ENCODE measurements at places on chromosomes 5 and 9. TPM values are rescaled to one million over a fixed set of nuclear protein-coding genes. Genes with fewer than 3 reads are reported as not detected.

SMIM33 gene
- not detected for total RNA-seq

ARL14EPL gene
- not detected for total RNA-seq

TTC16 gene
- total RNA-seq = not detected

PDZD2 gene
- total RNA-seq = 19.8 TPM

MZB1 gene
- total RNA-seq = 1.6 TPM

ZNG1E gene
- total RNA-seq = 32.1 TPM

ARHGEF28 gene
- total RNA-seq = 1.3 TPM

OR1Q1 gene
- not detected for total RNA-seq

CATSPER3 gene
- 0.74 TPM for total RNA-seq

PCDHB10 gene
- 0.89 TPM for total RNA-seq

FUBP3 gene
- 74.8 TPM for total RNA-seq

PCDHGA6 gene
- 4.8 TPM for total RNA-seq

SLC1A1 gene
- total RNA-seq = 8.8 TPM

ENTREP1 gene
- 11.6 TPM for total RNA-seq

MAMDC4 gene
- 4.1 TPM for total RNA-seq

FOXD4L6 gene
- 0.21 TPM for total RNA-seq

SURF2 gene
- 39.9 TPM for total RNA-seq

TUBB4B gene
- 374 TPM for total RNA-seq

COL15A1 gene
- 0.50 TPM for total RNA-seq

PCDH1 gene
- total RNA-seq = 183 TPM

ORM1 gene
- total RNA-seq = not detected

HRCT1 gene
- total RNA-seq = not detected

ADAMTS13 gene
- 3.1 TPM for total RNA-seq

HMCN2 gene
- total RNA-seq = 2.6 TPM

KIF12 gene
- 4.3 TPM for total RNA-seq

GMCL2 gene
- 0.07 TPM for total RNA-seq

GPR151 gene
- total RNA-seq = not detected

CCDC127 gene
- 6.0 TPM for total RNA-seq

PCDHB12 gene
- total RNA-seq = 3.7 TPM

CD274 gene
- total RNA-seq = not detected

IQGAP2 gene
- total RNA-seq = 86.5 TPM

IL5 gene
- not detected for total RNA-seq
